ENCODE measurements at places on chromosomes 2 and 18.
A peak's percentile ranks its signal among the peaks of the same experiment; 100 is the strongest.

DNA sequence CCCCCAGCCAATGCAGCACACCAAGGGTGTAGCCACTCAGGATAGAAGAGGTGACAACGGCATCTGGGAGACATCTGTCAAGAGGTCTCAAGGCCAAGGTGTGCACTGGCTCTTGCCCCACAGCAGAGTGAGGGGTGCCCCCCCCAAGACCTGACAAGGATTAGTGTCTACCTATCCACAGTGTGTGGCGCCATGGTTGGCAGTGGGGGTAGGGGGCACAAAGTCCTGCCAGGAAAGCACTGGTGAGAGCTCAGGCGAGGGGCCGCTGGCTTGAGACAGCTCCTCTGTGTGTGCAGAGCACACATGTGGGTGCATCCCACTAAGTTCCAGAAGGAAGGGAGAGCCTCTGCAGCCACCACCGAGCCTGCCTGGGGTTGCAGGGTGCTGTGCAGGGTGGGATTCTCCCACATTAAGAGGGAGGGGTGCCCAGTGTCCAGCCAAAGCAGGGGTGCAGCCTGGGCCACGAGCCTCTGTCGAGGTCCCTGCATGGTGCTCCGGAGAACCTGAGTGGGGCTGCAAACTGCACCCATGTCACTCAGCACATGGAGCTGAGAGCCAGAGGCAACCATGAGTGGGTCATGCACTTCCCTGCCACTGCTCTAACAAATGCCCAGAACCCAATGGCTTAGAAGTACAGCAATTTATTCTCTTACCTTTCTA is 311.2 kb upstream of the HDAC4 start:
- no peak for DNase-seq

- no peak for DNase-seq
Observed at GRCh38 chr2:237196409-237196808, 110.7 kb downstream of the COPS8 start.

GRCh38 chr2:172822585-172822984 is 86.9 kb downstream of the RAPGEF4 start:
- DNase-seq, result no peak

GRCh38 chr2:230209422-230210051 is 10.2 kb downstream of the SP110 start:
- no peak for DNase-seq

DNA sequence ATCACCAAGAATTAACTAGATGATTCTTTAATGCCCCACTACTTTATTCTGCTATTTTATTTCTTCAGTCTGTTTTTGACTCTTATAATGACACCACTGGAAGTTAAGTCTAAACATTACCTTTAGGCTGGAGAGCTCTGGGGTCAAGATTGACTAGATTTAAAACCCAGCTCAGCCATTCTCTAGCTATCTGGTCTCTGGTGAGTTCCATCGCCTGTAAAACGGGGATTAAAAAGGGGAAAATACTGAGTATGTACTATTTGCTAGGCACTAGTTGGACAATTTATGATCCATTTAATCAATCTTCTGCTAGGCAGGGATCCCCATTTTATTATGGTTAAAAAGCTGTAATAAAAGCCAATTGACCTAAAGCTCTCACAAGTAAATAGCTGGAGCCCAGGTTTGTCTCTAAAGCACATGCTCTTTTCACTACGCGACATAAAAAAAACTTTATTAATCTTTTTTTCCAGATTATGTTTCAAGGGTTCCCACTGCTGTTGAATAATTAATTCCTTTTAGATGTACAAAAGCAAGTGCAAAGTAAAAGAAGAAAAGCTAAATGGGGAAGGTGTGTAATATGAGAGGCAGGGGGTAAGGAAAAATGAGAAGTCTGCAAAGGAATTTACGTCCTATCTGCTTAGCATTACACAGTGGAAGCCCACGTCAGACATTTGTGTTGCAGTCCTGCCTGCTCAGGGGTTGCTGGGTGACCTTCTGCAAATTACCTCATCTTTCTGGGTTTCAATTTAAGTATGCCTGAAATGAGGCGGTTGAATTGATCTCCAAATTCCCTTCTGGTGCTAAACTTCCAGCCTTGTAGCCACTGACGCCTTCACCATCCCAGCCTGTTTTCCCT is 918 bp upstream of the NABP1 start:
- peak; percentile 53 for DNase-seq

DNA sequence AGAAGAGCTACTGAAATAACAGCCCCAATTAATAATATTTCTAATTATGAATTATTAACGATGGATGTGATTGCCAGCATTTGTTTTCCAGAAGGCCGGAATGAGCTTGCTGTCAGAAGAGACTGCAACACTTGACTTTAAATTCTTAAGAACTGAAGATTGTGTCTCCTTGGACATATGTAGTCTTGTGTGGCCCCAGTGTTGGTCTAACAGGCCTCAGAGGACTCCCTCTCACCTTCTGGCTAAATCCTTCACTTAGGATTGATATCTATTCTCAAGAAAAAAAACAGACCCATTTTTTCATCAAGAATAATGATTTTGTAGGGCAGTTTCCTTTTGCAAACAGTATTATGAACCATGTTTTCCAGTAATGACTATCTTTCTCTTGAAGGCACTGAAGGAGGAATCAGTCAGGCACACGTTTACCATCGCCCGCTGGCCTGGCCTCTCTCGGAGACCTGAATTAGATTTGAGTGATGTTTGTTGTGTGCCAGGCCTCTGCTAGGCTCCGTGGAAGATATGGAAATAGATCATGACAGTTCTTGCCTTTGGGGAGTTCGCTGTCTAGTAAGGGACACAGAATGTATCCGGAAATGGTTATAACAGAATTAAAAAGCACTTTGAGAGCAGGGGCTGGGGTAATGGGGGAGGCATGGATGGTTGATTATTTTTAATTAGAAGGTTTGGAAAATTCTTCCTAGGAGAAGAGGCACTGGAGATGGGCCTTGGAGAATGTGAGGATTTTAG is 258.0 kb downstream of the MYCN start:
- no peak for DNase-seq

DNA sequence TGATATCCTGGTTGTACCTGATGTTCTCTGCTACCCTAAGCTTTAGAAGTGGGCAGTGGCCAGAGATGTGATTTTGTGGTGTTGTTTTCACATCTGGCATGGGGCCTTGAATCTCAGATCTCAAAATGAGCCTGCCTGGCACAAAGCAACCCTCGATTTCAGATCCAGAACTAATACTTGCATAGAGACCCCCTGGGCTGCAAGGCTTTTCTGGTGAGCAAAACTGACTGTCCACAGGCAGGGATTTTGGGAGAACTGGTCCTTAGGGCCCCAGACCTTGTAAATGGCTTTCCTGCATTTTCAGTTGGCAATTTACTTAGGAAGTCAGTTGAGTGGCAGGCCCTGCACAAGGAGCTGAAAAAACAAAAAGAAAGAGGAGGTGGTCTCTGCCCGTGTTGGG is 265.3 kb downstream of the MYCN start:
- DNase-seq, result no peak

DNA sequence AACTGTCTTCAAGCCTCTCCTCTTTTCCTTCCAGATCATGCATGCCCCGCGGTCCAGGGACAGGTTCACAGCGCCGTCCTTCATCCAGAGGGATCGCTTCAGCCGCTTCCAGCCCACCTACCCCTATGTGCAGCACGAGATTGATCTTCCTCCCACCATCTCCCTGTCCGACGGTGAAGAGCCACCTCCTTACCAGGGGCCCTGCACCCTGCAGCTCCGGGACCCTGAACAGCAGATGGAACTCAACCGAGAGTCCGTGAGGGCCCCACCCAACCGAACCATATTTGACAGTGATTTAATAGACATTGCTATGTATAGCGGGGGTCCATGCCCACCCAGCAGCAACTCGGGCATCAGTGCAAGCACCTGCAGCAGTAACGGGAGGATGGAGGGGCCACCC is 81.3 kb downstream of the FAM210A start:
- DNase-seq, result no peak
